ENCODE measurements at places on chromosomes 2 and 18.

- DNase-seq, result no peak
Measured at GRCh38 chr2:230899287-230899686, 25.8 kb downstream of the GPR55 start.

GRCh38 chr2:33240178-33240577 is 236.3 kb upstream of the RASGRP3 start:
- DNase-seq, result no peak

GRCh38 chr2:128506534-128506933 is 187.9 kb upstream of the HS6ST1 start:
- DNase-seq, result no peak

GRCh38 chr2:70083344-70084156 is 3.7 kb upstream of the PCBP1 start:
- DNase-seq, result no peak

DNA sequence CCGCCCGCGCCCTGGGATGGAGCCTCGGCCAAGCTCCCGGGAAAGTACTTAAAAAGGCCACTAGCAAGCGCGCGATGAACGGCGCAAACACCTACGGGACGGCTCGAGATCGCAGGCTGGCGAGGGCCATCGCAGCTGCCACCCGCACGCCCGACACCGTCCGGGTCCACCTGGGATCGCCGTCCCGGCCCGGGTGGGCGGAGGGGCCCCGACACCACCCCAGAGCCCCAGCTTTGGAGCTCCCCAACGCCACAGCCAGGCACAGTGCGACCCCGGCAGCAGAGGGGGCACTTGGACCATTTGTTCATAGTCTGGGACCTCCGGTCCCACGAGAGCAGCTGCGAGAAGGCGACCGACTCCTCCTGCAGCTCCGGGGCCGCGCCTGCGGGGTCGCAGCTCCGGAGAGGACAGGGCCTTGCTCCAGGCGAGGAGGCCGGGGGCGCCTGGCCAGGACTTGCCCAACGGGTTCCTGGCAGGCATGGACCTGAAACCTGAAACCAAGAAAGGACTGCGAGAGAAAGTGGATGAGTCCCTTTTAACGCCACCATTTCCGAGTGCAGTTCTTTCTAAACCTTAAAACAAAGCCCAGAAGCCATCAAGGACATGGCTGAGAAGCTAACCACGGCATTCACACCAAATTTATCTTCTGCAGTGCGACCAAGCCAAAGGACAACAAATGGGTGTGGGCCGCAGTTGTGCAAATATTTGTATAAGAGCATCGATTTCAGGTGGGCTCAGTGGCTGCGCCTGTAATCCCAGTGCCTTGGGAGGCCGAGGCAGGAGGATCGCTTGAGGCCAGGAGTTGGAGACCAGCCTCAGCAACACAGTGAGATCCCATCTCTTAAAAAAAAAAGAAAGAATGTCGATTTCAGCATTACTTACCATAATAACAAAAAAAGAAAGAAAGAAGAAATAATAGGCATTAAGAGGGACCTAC is 54.0 kb upstream of the IMP4 start:
- DNase-seq, result no peak

GRCh38 chr18:45339810-45340550 is 275.3 kb upstream of the SLC14A2 start:
- DNase-seq, result no peak

GRCh38 chr2:157732596-157732995 is 103.9 kb upstream of the ACVR1C start:
- DNase-seq, result no peak

DNA sequence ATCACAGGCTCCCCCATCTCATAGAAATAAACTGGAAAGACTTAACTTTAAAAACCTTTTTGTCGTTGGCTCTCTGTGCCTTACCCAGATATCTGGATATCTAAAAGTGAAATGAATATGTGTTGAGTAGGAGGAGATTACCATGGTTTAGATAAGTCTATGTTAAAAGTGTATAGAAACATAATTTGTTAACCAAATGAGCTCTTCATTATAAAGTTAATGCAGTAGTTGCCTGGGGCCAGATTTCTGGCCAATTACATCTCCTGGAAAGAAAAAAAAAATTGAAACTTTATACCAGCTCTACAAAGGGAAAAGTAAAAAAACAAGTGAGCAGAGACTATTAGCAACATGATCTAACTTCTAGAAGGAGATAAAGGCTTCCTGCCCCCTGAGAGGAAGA is 259.6 kb upstream of the UBE2E3 start:
- no peak for DNase-seq

GRCh38 chr2:193475038-193475437 is 1280.3 kb upstream of the TMEFF2 start:
- DNase-seq, result no peak

GRCh38 chr18:70576276-70577022 is 287.6 kb downstream of the SOCS6 start:
- DNase-seq, result no peak

DNA sequence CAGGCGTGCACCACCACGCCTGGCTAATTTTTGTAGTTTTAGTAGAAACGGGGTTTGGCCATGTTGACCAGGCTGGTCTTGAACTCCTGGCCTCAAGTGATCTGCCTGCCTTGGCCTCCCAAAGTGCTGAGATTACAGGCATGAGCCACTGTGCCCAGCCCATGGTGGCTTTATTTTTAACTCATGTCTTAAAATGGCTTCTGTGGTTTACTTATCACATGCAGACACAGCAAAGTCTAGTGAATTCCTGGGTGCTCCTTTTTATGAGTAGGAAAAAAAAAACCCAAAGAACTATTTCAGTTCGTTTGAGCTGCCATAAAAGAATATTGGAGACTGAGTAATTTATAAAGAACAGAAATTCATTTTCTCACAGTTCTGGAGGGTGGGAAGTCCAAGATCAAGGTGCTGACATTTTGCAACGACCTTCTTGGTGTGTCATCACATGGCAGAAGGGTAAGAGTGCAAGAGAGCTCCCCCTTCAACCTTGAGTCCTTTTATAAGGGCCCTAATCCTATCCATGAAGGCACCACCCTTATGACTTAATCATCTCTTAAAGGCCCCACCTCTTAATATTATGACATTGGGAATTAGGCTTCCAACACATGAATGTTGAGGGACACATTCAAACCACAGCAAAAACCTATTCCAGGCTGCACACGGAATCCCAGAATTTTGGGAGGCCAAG is 12.6 kb upstream of the REL start:
- DNase-seq, result no peak

- DNase-seq, result no peak
Measured at GRCh38 chr2:219538504-219538951, 5.1 kb downstream of the CHPF start.

DNA sequence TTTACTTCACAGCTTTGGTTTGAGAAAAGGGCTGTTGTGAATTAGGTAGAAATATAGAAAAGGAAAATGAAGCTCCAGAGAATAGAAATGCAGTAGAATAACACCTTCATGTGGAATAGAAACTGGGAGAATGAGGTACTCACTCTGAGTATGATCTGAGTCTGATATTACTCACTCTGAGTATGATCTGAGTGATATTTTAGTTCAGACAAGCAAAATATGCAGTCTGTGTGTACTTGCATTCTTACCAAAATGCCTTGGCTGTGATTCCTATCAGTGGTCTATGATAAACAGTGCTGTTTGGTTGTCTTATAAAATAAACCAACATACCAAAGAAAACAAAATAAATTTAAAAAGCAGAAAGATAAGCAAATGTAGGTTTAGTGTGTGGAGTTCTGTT is 487.6 kb downstream of the THSD7B start:
- no peak for DNase-seq

GRCh38 chr2:201127152-201127511 is 11.2 kb downstream of the CFLAR start:
- DNase-seq, result no peak

GRCh38 chr2:144152817-144153271 is 367.1 kb downstream of the ZEB2 start:
- no peak for DNase-seq

GRCh38 chr2:219344751-219345430 is 12.3 kb upstream of the RESP18 start:
- no peak for DNase-seq

- DNase-seq, result no peak
Measured at GRCh38 chr2:174594456-174594855, 3.1 kb downstream of the WIPF1 start.

DNA sequence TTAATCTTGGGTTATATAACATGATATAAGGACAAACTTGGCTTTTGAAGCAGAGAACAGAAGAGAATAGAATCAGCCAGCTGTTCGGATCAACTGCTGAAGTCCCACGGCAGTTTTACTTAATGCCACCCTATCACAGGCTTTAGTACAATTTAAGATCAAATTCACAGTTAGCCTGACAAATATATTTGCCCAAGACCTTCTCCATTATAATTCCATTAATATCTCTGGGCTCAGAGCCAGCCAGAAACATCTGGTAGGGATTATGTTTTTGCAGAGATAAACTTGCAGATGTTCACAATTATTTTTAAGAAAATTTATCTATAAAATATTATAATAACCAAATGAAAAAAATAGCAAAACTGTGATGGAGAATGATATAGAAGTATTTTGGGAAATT is 381.4 kb downstream of the RAD51AP2 start:
- DNase-seq, result no peak

GRCh38 chr2:49686897-49687442 is 532.7 kb upstream of the FSHR start:
- no peak for DNase-seq

DNA sequence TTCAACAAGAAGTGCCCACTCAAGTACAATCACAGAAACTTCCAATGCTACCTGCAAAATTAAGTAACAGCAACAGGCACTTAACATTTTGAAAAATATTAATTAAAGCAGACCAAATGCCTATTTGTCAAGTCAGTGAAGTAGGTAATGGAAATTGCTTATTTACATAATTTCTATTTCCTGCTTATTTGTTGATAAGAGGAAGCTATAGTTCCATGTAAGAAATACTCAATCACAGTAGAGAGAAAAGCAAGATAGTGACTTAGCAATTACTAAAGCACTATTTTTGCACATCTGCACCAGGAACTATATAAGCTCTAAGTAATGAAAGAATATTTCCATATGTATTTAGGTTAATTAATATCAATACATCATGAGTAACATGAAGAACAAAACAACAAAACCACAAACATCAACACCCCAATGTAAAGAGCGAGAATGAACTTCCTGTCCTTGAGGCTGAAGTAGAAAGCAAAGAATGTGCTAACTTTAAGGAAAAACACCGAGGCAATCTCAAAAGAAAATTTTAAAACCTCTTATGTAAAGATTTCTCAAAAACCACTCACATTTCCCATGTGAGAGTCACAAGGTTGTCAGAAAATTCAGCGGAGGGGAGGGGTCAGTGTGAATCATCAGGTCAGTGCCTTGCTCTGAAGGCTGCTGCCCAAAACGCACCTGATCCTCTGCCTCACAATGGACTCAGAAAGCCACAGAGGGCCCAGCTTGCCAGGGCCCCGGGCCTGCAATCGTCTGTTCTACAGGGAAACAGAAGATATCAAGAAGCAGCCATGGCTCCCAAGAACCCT is 12.5 kb downstream of the NPC1 start:
- DNase-seq, result no peak

- DNase-seq, result no peak
Measured at GRCh38 chr2:169486487-169486886, 7.2 kb downstream of the BBS5 start.
